Right atrium auricular region (tissue), 2 donors: ENCODE measurements at places on chromosomes 11 and 22.

- no peak for DNase-seq
Observed at GRCh38 chr11:4713241-4713640, 8.7 kb downstream of the MMP26 start.

- DNase-seq = no peak
Observed at GRCh38 chr11:75924966-75925784, 110.2 kb downstream of the UVRAG start.

DNA sequence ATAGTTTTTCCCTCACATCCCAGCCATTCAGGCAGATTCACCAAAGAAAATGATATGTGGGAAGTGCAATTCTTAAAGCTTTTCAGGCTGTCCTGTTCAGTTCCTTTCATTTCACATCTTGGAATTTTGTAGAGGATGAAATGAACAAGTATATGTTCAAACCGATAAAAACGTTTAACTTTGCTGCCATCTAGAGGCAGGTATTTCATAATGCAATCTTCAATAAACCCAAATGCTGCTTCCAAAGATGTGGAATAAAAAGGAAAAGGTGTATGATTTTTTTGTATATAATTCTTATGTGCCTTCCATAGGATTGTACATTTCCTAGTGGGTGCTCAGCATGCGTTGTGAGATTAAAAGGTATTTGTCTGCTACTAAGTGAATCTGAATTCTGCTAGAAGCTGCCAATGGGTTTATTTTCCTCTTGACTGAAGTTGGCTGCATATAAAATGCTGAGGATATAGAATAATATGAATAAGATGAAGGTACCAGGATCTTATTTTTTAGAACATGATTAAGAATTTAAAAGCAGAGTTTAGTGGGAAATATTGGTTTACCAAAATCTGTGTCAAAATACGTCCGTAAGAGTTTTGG, 199.3 kb downstream of the PGR start:
- DNase-seq = no peak

GRCh38 chr11:129814244-129815014, 1.2 kb upstream of the TMEM45B start:
- DNase-seq = no peak

DNA sequence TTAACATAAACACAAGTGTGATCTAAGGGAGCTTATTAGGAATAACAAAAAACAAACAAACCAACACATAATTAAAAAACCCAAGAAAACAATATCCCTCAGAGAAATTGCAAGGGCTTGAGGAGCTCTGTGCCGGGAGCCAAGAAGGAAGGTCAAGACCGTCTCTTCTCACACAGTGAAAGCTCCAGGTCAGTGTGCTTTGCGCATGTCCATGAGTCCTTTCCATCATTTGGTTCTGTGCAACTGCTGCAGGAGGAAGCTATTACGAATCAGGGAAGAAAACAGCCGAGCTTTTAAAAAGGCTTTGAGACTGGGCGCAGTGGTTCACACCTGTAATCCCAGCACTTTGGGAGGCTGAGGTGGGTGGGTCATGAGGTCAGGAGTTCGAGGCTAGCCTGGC, 4.6 kb downstream of the KRTAP5-8 start:
- DNase-seq = no peak

GRCh38 chr11:47355283-47356128, 3.0 kb upstream of the MYBPC3 start:
- DNase-seq = peak; percentile 95

DNA sequence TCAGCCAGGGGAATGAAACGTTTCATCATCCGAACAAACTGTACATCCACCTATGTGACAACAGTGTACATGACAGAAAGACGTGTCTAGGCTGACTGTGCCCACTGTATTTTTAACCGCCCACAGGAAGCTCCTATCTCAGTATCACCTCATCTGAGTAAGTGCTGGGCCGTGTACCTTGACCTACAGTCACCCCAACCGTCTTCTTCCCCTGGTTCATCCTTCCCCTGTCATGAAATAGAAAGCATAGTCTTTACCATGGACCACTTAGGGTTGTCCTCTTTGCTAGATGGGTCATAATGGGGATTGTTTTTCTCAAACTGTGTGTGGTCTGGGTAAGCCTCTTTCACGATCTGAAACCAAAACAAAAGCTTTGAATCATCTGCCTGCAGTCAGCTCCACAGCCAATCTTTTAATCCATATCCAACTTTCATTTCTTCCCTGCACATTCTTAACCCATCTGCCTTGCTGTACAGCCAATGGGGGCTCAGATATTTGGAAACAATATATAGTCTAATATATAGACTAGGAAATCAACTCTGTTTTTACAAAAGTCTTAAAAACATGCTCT, 4.2 kb downstream of the THYN1 start:
- no peak for DNase-seq

DNA sequence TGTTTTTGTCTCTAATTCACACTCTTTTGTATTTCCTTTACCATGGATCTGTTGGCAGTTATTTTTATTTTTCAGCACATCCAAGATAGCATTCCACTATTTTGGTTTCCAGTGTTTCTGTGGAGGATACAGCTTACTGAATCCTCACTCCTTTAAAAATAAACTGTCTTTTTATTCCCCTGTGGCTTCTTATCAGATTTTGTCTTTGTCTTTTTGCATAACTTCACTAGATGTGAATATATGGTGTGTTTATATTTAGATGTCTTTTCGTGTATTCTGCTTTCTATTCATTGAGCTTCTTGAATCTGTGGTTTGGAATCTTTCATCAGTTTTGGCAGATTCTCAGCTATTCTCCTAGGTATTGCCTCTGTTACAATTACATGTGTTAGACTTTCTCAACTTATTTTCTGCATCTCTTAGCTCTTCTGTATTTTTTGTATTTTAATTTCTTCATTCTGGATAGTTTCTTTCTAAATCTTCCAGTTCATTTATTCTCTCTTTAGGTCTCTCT, 7.4 kb upstream of the ATXN10 start:
- DNase-seq = no peak

DNA sequence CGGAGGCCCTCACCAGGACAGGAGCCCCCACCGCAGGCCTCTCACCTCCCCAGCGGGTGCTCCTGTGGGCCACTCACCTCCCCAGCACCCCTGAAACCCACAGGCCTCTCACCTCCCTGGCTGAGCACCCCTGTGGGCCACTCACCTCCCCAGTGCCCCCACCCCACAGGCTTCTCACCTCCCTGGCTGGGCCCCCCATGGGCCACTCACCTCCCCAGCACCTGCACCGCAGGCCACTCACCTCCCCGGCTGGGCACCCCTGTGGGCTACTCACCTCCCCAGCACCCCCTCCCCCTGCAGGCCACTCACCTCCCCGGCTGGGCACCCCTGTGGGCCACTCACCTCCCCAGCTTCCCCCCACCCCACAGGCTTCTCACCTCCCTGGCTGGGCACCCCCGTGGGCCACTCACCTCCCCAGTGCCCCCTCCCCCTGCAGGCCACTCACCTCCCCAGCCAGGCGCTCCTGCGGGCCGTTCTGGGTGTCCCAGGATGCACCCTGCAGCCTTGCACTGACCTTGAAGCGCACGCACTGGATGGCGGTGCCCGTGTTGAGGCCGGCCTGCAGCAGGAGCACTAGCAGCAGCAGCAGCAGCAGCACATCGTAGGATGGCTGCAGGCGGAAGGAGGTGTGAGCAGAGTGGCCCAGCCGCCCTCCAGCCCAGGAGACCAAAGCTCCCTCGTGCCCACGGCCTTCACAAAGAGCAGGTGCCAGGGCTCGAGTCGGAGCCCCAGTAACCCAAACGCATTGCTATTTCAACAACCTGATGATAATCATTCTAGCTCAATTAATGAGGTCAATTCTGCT, 5.7 kb upstream of the TTLL8 start:
- no peak for DNase-seq

GRCh38 chr22:27424319-27424718, 377.2 kb downstream of the MN1 start:
- no peak for DNase-seq

DNA sequence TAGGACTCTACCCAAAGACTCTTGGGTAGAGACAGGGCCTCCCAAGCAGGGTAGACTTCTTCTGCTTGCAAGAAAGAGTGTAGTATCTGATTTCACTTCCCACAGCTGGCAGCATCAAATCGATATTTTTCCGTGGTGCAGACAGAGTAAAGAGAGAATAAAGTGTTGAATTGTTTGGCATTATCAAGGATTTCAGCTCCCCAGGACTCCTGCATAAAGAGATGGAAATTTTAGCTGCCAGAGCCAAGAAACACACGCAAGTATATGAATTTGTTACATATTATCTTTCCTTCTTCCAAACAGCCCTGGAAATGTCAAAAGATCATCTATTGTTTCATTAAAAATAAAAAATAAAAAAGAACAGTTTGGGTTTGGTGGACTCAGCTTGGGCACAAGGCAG, 136.8 kb downstream of the PKNOX2 start:
- no peak for DNase-seq
